ENCODE measurements at places on chromosomes 4 and X.

GRCh38 chrX:36357855-36358254, 438.3 kb downstream of the CFAP47 start:
- no peak for DNase-seq

- DNase-seq = no peak
Observed at GRCh38 chr4:147616849-147617172, 386 bp upstream of the TMEM184C start.

DNA sequence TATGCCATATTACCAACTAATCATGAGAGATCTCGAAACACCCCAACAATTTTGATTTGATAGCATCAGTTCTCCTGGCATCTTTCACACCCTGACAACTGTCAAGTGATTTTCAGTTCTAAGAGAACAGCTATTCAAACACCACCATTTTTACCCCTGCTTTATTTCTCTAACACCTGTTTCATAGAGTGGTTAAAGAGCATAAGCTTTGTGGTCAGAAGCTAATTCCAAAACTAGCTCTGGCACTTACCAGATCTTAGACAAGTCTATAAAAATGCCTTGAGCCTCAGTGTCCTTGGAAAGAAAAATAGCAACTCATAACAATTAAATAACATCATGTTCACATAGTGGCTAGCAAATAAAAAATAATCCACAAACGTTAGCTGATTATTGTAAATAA, 17.9 kb downstream of the PPA2 start:
- no peak for DNase-seq

- DNase-seq = no peak
Observed at GRCh38 chrX:103414561-103414960, 38.2 kb downstream of the BEX3 start.

DNA sequence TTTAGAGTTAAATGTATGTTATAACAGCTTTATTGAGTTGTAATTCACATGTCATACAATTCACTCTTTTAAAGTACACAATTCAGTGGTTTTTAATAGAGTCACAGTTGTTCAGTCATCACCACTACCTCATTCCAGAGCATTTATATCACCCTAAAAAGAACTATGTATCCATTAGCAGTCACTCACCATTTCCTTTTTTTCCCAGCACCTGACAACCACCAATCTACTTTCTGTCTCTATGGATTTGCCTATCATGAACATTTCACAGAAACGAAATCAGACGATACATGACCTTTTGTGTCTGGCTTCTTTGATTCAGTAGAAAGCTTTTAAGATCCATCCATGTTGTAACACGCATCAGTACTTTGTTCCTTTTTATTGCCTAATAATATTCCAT, 52.9 kb upstream of the FRAS1 start:
- no peak for DNase-seq

GRCh38 chr4:114677346-114677979, 78.9 kb downstream of the UGT8 start:
- no peak for DNase-seq

DNA sequence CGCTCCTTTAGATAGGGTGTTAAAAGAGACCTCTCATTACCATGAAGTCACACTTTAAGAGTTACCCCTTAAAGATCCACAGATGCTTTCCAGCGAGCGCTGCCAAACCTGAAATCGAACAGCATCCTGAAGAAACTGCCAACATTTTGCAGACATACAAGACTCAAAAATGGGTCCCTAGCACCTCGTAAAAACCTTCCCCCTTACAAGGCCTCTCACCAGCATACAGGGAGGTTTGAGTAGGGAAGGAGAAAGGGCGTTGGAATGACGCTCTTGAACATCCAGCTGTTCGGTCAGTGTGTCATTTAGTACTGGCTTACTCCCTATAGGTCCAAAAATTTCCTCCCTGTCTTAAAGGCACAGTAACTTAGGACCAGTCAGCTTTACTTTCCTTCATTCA, 45.3 kb upstream of the PGRMC1 start:
- no peak for DNase-seq

GRCh38 chrX:3230496-3230895, 116.0 kb downstream of the MXRA5 start:
- no peak for DNase-seq

DNA sequence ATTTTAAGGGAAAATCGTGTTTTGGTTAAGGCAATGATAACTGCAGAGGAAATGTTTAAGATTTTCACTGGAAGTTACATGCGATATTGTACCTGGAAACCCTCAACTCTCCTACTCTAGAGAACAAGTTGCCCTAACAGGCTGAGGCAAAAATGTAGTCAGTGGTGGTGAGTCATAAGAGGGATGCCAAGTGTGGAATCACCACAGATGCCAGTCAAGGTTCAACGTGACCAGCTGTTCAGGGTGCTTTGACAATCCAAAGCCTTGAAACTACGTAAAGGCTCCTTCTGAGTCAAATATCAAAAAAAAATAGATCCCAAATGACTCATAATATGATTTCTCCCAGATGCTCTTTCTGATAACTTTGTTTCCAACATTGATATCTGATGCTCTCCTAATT, 77.9 kb upstream of the AFF2 start:
- DNase-seq = no peak

- no peak for DNase-seq
Observed at GRCh38 chr4:141977433-141977832, 341.1 kb downstream of the IL15 start.

DNA sequence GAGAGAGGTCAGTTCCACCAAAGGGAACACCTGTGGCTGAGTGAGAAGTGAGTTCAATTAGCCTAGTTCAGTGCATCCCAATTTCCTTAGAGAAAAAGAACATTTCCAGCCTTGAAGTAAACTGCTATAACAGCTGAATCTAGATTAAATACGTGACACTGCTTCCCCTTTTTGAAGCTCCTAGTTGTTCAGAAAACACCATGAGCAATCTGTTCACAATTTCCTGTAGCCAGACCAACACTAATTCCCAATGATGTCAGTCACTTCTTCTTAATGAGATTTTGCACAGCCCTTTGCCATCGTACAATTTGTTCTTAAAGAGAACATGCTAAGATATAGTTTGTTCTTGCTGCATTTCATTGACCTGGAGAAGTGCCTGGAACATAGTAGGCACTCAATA, 144.6 kb upstream of the EDNRA start:
- DNase-seq = no peak

DNA sequence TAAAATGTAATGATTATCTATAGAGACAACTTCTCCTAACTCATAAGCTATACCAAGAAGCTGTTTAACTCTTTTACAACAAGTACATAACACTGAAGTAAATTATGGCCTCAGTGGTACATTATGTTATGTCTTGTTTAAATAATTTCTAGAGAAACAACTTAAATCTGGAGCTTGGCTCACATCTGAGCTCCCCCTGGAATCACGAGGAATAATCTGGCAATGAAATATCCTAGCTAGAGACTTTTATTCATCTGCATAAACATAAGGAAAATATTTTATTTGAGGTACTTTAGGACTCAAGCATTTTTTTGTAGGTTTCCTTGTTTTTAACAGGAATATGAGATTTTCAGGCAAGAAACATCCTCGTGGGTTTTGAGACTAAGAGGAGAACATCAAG, 354.7 kb upstream of the SLC7A11 start:
- DNase-seq = no peak

DNA sequence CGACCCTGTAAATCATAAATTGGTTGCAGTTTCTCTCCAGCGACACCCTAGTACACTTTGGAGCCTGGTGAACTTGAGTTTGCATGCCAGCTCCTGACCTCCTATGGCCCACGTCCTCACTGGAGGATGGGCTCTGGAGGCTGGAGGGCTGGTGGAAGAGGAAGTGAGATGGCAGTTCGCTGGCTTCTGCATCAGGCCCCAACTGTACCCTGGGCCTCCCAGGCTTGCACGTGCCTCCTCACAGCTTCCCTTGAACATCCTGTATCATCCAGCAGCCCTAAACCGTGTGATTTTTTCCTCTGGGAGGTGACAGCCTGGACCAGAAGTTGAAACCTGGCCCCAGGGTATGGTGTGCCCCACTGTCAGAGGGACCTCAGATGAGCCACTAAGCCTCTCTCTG, 78.5 kb downstream of the HTRA3 start:
- no peak for DNase-seq

DNA sequence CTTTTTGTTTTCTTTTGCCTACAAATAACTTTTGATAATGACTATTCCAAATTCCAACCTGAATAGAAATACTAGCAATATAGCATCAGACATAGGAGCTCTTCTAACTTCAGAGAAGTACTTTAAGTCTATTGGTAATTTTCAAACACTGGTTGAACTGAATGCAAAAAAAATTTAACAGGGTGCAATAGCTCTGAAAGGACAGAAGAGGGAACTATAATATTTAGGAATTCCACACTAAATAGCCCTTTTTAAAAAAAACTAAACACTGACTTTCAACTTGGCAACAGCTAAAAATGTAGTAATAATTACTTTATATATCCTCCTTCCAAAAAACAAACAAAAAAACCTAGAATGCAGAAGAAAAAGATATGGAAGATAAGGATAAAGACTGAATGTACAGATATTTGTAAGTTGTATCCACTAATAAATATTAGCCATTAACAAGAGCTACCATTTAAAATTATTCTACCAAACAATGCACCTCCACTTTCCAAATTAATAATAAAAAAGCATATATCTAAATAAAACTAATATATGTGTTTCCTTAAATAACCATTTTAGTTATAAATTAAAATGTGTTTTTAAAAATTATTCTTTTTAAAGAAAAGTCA, 81.4 kb downstream of the FBXW7 start:
- peak; percentile 28 for DNase-seq

- no peak for DNase-seq
Observed at GRCh38 chr4:145734031-145734430, 54.1 kb downstream of the C4orf51 start.

DNA sequence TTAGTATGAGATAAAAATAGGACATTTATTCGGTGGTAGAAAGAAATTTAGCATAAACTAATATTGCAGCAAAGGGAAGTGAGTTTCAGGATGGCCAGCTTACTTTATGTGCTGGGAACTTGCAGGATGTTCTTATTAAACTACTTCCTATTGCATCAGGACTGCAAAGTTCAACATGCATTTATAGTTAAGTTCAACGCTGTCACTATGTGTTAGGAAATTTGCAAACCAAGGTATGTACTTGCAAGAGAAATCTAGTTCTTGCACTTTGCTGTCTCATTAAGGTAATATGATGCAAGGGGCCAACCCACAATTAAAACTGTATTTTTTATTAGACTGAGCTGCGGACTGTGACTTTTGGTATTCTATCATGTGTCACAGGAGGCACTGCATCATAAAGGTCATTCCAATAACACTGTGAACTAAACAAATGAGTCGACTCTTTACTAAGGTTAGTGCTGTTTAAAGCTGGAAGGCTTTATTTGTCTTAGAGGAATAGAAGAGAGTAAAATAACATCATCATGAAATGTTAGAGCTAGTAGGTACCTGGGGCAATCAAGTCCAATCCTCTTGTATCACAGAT, 1525.7 kb upstream of the TENM3 start:
- DNase-seq = no peak

GRCh38 chr4:138894709-138895108, 120.9 kb upstream of the NOCT start:
- no peak for DNase-seq

Data from T-helper 2 cell (primary cell).